SJSA1 (cell line): ENCODE measurements at places on chromosomes 6 and 20. TPM values are rescaled to one million over a fixed set of nuclear protein-coding genes. Genes with fewer than 3 reads are reported as not detected.

GRCh38 chr6:113763876-113764275 is 93.3 kb upstream of the MARCKS start:
- no peak for DNase-seq

DNA sequence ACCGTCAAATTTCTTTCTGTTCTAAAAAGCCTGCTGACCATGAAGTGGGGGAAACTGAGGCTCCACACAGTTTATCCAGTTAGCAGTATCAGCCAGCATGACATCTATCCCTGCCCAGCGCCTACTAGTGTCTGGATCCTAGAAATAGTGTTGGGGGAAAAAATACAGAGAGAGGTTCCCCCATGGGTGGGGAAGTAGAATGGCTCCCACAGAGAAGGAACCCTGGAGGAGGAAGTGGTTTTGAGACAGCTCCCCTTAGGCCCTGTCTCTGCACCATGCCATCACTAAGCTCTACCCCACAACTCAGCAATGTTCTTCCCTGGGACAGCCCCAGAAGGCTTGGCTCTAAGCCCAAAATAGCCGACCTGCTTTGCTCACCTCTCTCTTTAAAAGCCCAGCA is 153.4 kb downstream of the MBOAT1 start:
- DNase-seq, result no peak

DNA sequence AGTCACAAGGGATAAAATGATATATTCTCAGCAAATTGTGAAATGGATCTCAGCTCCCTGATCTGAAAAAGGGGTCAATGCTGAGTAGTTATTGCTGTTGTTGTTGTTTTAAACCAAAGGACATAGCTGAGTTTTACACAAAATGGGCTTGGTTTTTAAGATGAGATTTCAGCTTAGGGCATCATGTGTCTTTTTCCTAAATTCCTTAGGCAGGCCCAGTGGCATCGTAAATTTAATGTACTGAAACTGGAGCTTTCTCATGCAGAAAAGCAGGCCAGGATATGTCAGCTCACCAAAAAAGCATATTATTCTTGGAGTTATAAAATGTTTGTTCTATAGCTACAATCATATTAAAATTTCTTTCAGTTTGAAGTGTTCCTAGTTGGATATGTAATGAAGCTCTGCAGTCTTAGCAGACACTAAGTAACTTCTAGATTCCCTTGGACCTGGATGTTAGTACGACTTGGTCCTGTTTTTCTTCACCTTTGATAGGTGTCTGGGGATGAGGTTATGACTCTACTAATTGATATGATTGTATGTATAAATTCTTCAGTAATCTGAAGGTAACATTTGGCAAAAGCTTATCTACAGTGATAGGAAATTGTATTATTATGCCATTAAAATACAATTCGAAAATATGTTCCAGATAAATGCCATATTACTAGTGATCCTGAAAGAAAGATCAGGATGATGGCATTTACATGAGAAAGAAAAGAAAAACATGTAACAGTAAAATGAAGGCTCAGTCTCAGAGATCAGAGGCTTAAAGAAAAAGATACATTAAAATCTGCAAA is 663.3 kb downstream of the RFPL4B start:
- no peak for DNase-seq

DNA sequence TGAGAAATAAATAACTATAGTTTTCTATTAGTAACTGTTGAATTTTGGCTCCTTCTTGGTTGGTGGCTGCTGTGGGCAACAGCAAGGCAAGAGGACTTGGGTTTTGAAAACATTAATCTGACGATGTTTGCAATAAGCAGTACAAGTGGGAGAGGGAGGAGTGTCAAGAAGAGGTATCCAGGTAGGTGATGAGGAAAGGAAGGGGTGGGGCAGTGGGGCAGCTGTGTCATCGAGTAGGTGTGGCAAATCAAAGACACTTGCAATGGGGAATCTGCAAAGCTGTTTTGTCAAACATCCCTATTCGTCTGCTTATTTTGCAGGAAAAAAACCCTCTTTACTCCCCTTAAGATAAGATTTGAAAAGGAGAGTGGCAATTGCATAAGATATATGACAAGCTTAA is 171.9 kb upstream of the MAP3K7 start:
- no peak for DNase-seq

DNA sequence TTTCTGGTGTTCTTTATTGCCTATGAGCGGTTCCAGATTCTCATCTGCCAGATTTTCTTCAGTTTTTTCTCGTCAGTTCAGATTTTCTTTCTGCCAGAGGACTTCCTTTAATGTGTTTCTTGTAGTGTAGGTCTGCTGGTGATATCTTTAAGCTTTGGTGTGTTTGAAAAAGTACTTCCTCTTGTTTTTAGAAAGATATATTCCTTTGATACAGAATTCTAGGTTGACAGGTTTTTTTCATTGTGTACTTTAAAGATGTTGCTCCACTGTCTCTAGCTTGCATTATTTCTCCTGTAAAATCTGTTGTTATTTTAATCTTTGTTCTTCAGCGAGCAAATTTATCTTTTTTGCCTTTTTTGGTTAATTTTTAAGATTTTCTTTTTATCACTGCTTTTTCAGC is 36.9 kb downstream of the ASXL1 start:
- DNase-seq, result no peak

COL20A1 gene
- total RNA-seq, result not detected in 2 replicates

EGFL8 gene
- 0.19 and 3.1 TPM in 2 replicates for total RNA-seq

HSPA1L gene
- total RNA-seq, result 0.78 and 0.87 TPM in 2 replicates

ZNF831 gene
- not detected in 2 replicates for total RNA-seq
